ENCODE measurements at places on chromosomes 16 and 17. TPM values are rescaled to one million over a fixed set of nuclear protein-coding genes. Genes with fewer than 3 reads are reported as not detected.

The DUS1L gene
- 130 TPM for total RNA-seq

The SLC9A5 gene
- total RNA-seq, result 1.3 TPM

The KRT28 gene
- not detected for total RNA-seq

The PRAC2 gene
- not detected for total RNA-seq

The ENPP7 gene
- not detected for total RNA-seq

The TCF25 gene
- 393 TPM for total RNA-seq

The SNX20 gene
- 44.0 TPM for total RNA-seq

The CLEC10A gene
- total RNA-seq, result 7.1 TPM
